ENCODE measurements at places on chromosomes 16 and 17.

DNA sequence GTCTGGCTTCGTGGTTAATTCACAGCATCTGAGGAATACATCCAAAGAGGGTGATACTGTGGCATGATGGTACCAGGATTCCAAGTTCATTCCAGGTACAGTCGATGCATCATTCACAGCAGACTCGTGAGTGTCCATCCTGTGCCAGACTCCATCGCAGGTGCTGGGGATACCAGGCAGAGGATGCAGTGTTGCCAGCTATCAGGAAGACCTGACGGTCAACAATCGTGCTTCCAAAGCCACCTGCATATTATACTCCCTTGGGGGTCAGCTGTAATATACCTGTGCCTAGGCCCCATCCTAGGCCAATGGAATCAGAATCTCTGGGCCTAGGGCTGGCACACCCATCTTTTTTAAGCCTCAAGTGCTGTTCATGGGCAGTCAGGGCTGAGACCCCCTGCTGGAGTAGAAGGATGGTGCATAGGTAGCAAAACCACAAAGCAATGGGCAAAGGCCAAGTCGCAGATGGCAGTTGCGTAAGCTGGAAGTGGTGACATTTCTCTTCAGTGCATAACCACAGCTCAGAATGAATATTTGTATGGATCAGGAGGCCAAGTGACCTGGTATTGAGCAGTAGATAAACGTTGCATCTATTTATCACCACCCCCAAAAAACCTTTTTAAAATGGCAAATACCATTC is 42.9 kb upstream of the C16orf78 start:
- no peak for DNase-seq

DNA sequence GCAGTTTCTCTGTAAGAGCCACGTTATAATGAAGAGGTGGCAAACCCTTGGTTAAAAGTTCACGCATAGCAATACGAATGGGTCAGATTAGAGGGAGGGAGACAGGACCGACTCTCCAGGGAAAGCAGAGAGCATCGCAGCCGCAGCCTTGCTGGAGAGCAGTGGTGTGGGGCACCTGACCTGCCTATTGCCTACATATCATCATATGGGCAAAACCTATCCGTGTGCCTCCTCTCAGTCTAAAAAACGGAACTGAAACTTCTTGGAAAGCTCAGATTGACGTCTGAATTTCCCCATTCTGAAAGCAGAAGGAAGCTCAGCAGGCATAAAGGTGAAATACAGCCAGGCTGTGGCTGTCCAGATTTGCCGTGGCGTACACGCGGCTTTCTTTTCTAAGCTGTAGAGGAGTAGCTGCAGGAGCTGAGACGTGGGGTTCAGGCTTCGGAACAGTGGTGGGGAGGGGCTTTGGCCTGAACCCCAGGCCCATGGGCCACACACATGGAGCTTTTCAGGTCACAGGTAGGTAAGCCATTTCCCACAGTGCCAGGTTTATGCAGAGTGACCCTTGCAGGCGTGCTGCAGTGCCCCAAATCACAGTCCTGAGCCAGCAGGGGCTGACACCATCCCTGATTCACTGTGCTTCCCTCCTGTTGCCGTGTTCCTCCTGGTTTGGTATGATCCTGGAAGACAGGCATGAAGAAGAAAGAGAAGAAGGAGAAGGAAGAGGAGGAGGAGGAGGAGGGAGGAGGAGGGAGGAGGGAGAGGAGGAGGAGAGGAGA is 41.6 kb upstream of the TNRC6C start:
- DNase-seq = no peak

DNA sequence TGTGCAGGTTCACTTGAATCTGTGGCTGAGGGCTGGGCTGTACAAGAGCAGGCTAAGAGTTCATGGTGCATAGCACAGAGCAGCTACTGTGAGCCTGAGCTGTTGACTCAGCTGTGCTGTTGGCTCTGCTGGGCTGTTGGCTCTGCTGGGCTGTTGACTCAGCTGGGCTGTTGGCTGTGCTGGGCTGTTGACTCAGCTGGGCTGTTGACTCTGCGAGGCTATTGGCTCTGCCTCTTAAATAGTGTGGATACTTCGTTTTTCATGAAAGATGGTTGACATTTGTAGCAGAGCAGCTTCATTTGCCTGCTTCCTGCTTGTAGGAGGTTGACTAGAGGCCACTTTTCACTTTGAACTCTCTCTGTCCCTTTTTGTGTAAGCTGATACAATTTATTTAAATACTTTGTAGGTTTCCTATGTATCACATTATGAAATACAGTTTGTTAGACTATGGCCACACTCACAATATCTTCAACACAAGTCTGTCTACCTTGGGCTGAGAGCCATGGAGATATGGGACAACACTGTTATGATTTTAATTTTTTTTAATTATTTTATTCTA is 40.3 kb upstream of the CCNF start:
- no peak for DNase-seq

DNA sequence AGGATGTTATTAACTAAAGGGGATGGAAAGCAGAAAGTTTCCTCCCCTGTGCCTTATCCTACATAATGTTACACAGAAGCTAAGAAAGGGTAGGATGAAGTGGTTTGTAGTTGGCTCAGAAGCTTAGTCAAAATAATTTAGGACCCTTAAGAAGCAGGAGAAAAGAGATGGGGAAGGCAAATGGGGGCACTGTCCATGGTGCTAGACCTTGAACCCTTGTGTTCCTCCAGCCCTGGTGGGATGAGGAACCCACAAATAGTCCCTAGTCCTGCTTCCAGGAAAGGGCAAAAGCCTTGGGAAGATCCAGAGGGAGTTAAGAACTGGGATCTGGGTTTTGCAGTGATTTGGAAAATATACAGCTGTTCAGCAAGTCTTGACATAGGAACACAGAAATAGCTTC is 54.5 kb downstream of the SLC5A11 start:
- DNase-seq = no peak

DNA sequence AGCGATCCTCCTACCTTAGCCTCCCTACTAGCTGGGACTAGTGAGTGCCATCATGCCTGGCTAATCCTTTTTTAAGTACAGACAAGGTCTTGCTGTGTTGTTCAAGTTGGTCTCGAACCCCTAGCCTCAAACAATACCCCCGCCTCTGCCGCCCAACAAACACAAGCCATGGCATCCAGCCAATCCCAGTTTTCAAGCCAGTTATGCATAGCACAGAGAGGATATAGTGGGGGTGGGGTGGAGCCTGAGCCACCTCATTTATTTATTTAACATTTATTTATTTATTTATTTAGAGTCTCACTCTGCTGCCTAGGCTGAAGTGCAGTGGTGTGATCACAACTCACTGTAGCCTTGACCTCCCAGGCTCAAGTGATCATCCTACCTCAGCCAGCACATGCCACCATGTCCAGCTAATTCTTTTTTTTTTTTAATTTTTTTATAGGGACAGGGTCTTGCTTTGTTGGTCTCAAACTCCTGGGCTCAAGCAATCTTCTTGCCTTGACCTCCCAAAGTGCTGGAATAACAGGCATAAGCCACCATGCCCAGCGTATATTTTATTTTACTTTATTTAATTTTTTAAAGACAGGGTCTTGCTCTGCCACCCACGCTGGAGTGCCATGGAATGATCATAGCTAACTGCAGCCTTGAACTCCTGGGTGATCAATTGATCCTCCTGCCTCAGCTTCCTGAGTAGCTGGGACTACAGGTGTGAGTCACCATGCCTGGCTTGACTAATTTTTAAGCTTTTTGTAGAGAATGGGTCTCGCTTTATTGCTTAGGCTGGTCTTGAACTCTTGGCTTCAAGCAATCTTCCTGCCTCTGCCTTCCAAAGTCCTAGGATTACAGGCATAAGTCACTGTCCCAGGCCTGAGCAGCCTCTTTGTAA is 26.2 kb upstream of the KLHL11 start:
- DNase-seq = no peak

GRCh38 chr17:68567035-68567434 is 34.1 kb downstream of the FAM20A start:
- no peak for DNase-seq

DNA sequence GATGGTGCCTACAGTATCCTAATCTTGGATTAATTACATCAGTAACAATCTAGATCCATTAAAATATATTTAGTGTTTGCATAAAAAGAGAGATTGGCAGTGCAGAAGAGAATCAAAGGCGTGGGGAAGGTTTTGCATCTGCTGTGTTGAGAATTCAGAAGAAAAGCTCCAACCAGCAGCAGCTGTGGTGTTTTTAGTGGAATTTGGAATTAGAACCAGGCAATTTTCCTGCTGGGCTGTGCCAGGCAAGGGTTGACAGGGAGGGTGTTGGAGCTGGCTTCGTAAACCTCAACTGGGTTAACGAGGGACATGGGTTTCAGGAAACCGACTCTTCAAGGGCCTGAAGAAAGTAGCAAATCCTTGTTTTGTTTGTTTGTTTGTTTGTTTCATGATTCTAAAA is 107.8 kb upstream of the WSCD1 start:
- DNase-seq = no peak

- DNase-seq = no peak
Measured at GRCh38 chr17:27893841-27894503, 807 bp upstream of the LYRM9 start.

DNA sequence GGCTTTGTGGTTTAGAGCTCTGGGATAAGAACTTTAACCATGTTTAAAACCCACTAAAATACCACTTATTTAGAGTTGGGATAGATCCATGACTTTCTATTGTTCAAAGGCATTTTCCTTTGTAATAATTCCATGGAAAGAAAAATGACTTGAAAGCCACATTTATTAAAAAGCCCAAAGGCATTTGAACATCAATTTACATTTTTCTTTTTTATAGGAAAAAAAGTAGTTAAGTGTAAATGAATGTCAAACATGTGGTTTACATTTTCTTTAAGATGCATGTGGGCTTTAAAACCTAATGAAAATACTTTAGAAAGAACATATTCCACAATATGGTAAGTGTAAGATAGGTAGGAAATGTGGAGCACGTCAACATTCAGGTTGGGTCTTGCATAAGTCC is 443.2 kb downstream of the TOX3 start:
- DNase-seq = no peak

DNA sequence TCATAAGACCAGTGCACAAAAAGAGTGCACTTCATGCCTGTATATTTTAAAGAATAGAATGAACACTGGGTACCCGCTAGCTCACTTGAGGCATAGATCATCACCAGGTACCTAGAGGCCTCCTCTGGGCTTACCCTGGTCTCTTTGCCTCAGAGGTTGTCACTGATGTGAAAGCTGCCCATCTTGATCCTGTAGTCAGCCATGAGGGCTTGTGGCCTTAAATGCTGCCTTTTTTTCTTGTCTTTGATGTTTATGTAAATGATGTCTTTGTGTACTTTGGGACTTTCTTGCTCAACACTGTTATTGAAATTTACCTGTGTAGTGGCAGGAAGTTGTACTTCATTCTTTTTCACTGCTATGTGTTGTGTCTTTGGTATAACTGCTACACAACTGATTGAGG is 26.8 kb upstream of the SLC5A10 start:
- no peak for DNase-seq

- peak; percentile 64 for DNase-seq
Measured at GRCh38 chr16:85416228-85417109, 196.7 kb upstream of the GSE1 start.

GRCh38 chr16:2883458-2883908 is 468 bp downstream of the FLYWCH2 start:
- no peak for DNase-seq

GRCh38 chr17:80751070-80751945 is 206.7 kb downstream of the RPTOR start:
- DNase-seq = no peak

All from activated CD4-positive, alpha-beta T cell treated with anti-CD3 and anti-CD28 coated beads, Interleukin-2, amount 50 U/mL, for 1 hour (primary cell).